ENCODE measurements at places on chromosomes 3 and 15. TPM values are rescaled to one million over a fixed set of nuclear protein-coding genes. Genes with fewer than 3 reads are reported as not detected.

The PPP1R14D gene
- polyA plus RNA-seq, result 14.0 TPM

The SAXO2 gene
- 2.8 TPM for polyA plus RNA-seq

The DBR1 gene
- 13.7 TPM for polyA plus RNA-seq

The ZKSCAN7 gene
- 8.4 TPM for polyA plus RNA-seq

The RTP1 gene
- 0.12 TPM for polyA plus RNA-seq

- H3K27me3 ChIP-seq, result no peaks in the 10 kb centered on the region
- H3K4me1 ChIP-seq, result no peaks in the 10 kb centered on the region
- H3K36me3 ChIP-seq, result peaks cover 23% of the 10 kb centered on the region
- H3K4me3 ChIP-seq, result no peak overlapping the region
Observed at GRCh38 chr15:52252781-52253180, 42.8 kb downstream of the MYO5C start.

DNA sequence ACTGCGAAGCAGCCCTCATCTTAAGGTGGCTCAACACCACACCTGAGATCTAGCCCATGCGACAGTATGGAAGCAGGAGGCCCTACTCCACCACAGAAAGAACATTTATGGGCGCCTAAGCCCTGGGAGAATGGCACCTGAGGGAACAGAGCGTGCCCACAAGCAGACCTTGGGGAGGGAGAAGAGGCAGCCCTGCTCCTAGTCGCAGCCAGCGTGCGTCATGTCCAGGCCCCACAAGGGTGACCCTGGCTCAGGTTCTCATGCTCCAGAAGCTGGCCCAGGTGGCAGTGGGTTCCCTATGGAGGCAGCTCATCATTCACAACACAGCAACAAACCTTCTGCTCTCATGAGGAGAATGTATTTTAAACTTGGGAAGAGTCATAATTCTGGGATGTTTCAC is 19.3 kb upstream of the ANPEP start:
- no peak for DNase-seq
- H3K27ac ChIP-seq, result no peak overlapping the region
- H3K36me3 ChIP-seq, result peaks cover 62% of the 10 kb centered on the region
- no peaks in the 10 kb centered on the region for H3K27me3 ChIP-seq
- peaks cover 6% of the 10 kb centered on the region for H3K4me1 ChIP-seq
- no peak overlapping the region for H3K4me3 ChIP-seq

- no peak overlapping the region for H3K27ac ChIP-seq
- no peaks in the 10 kb centered on the region for H3K36me3 ChIP-seq
- peaks cover 20% of the 10 kb centered on the region for H3K4me1 ChIP-seq
- no peak for DNase-seq
- no peaks in the 10 kb centered on the region for H3K27me3 ChIP-seq
Observed at GRCh38 chr3:46853441-46854415, 9.5 kb downstream of the MYL3 start.

DNA sequence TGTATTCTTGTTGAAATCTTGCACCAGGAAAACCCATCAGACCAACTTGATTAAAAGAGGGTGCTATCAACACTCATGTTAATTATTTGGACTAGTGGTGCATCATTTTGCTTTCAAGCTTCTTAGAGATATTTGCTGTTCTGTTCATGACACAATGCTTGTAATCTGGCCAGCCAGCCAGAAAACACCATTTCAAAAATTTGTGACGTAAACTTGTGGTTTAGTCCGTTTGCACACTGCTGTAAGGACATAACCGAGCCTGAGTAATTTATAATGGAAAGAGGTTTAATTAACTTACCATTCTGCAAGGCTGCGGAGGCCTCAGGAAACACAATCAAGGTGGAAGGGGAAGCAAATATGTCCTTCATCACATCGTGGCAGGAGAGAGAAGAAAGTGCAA is 374.3 kb upstream of the TGFBR2 start:
- peaks cover 5% of the 10 kb centered on the region for H3K4me1 ChIP-seq
- no peaks in the 10 kb centered on the region for H3K36me3 ChIP-seq
- no peaks in the 10 kb centered on the region for H3K27me3 ChIP-seq

DNA sequence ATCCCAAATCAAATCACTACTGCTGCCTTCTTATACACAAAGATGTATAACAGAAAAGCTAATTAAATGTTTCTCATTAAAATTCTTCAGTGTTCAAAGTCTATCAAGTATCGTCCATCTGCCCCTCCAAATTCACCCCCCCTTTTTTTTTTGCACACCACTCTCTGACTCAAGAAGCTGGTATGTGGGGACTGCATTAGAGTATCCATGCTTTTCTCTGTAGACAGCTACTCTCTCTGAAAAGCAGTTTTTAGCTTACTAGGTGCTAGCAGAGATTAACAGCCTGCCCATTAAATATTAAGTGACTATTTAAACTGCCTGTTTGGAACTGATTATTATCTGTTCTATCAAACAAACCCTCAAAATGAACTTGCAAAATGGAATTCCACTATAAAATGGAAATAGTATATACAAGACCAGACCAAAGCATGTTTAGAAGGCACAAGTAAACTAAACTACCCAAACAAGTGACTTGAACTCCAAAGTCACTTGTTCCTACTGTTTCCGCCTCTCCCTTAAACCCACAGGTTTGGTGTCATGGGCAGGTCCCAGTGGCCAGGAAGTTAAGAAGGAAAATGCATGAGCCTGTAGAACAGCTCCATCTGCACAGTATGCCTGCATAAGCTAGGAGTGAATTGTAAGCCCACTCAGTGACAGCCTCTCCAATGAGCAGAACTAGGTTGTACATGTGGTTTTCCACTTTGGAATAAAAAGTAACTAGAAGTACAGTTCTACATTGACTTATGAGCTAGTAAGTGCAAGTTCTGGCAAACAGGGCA is 32.5 kb downstream of the GBE1 start:
- H3K27ac ChIP-seq, result no peak overlapping the region
- H3K4me1 ChIP-seq, result no peaks in the 10 kb centered on the region
- H3K4me3 ChIP-seq, result no peak overlapping the region
- H3K36me3 ChIP-seq, result no peaks in the 10 kb centered on the region
- DNase-seq, result no peak

DNA sequence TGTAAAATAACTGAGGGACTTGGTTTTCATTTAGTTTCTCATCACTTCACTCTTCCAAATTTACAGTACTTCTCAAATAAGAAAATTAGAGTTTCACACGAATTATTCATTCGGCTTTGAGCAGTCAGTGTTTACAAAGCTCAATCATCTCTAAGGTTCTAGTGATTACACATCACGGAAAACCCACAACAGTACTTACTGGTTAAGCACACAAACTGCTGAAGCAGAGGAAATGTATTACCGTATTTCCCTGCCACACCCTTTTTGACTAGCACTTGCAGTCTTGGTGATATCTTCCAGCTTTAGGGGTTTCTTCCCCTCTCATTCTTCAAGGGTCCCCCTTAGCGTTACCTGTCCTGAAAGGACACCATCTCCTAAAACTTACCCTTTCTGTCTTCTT is 164.8 kb upstream of the CDIN1 start:
- H3K4me1 ChIP-seq, result no peaks in the 10 kb centered on the region
- H3K27me3 ChIP-seq, result no peaks in the 10 kb centered on the region
- DNase-seq, result no peak
- no peak overlapping the region for H3K27ac ChIP-seq

DNA sequence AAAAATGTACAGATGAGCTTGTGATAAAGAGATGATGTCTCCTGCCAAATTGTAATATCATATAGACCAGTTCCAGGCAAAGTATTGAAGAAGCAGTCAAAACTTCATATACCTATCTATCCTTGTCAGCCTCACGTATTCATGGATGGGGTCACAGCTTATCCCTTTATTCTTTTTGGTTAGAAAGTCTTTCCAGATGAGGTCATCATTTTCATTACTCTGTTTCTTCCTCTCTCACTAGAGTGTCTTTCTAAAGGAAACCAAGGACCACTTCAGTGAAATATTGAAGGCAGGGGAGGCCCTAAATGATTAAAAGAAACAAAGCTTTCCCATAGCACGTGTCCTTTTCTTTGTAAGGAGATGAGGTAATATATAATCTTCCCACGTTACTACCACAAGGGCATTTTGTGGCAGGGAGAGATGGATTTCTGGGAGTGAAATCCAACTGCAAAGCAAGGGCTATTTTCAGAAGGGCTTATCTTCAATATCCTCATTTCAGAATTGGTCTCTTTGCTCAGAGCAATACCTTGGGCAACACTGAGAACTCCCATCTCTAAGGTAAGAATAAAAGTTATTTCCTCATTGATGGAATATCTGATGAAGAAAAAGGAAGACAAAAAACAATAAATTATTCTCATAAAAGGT is 260.2 kb downstream of the TIGIT start:
- no peaks in the 10 kb centered on the region for H3K4me1 ChIP-seq
- H3K4me3 ChIP-seq, result no peak overlapping the region
- DNase-seq, result no peak
- H3K27ac ChIP-seq, result no peak overlapping the region
- no peaks in the 10 kb centered on the region for H3K36me3 ChIP-seq
